ENCODE measurements at places on chromosomes 4 and X.

- no peak for DNase-seq
These were observed 10.4 kb upstream of the SEPTIN11 start for GRCh38 chr4:76939184-76939583.

- no peak for DNase-seq
These were observed 33.5 kb downstream of the ARSJ start for GRCh38 chr4:113945906-113946305.

DNA sequence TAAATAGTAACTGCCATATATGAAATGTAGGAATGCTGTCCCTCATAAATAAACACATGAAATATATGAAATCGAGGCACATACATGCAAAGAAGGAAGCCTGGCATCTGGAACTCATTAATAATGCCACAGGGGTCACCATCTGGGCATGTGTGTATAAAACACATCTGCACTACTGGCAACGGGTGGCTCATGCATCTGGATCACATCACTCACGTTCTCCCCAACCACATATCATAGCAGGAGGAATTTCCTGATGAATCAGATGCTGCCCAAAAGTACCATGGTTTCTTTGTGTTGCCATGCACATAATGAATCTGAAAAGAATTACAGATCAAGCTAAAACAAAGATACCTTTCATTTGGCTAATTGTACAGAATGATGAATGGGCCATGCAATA lies 28.6 kb downstream of the RNF175 start:
- DNase-seq, result no peak

DNA sequence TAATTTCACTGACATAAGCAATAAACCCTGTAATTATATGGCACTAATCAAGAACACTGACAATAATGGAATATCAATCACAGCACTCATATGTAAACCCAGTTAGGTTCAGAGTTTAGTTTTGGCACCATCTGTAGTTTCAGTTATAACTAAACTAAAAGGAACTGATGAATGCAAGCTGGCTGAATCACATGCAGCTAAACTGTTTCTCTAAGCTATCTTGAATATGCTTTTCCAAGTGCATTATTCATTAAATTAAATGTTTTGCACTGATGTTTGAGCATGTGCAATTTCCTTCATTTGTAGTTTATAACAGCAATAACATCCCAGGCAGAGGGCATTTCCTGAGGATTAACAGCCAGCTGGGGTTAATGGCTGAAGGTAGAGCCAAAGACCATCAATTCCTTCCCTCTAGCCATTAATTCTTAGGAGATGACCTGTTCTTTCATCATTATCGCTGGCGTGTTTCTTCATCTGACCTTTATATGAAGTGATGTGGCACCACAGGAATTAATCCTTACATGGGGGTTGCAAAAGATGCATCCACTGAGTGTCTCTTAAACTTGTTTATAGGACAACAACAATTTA lies 562.8 kb upstream of the IGFBP7 start:
- no peak for DNase-seq

- no peak for DNase-seq
These were observed 230.2 kb upstream of the STK26 start for GRCh38 chrX:131792789-131793462.
